Renal pelvis (tissue), 12 donors: ENCODE measurements at places on chromosomes 3 and 15.

DNA sequence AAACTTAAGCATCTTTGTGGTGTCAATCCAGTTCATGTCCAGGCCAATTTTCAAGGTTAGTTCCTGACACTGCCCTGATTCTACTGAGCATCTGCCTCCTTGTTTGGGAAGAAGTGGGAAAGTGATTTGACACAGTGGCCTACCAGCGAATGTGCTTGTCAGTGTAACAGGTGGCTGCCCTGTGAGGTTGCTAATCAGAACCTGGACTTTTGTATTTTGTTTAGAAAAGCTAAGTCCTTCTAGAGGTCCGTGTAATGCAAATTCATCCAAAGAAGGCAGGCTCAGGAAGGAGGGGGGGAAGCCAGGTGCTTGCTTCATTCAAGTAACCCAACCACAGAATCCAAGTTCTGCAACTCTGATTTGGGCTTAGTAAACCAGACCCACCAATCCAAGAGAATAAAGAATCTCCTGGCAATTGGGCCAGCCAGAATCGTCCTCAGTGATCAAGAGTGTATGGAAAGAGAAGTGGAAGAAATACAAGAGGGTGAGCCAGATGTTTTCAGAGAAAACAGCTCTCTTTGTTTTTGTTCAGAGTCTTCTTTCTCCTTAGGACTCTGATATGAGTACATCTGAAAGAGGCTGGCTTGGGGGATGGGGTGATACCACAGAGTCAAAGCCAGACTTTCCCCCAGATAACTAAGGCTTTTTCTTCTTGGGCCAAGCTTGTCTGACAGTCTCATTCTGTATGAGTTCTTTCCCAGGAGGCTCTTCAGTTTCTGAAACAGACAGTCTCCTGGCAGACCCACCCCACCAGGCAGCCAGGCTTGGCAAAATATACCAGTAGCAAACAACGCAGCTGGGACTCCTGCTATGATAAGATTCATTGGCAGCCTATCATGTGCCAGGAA, 508.9 kb upstream of the TBL1XR1 start:
- no peak for DNase-seq

DNA sequence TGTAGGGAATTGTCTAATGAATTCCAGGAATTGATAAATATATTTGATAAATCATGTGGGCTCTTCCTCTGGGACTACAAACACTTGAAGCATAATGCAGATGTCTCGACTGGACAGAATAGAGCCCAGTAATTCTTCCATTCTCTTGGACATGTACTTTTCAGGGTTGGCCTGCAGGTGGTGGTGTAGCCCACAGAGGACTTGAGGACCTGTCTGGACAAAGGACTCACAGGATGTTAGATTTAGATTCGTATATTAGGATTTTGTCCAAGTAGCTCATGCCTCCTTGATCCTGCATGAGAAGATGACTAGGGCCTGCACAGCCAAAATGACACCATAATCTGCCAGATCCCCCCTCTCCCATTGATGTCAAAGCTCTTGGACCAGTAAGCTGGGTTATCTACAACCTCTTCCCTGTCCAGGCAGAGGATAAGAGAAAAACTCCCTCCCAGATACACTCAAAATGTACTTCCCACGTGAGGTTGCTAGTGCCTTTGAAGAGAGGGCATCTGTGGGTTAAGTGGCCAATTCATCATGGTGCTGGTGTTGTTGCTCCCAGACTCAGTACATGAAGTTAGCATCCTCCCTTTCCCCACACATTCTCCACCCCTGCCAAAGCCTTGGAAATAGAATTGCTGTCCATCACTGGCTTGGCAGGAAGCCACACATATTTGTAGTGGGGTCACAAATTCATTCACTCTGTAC, 88.6 kb upstream of the ZNF280D start:
- peak; percentile 53 for DNase-seq

- no peak for DNase-seq
Observed at GRCh38 chr3:79973482-79973881, 205.7 kb upstream of the ROBO1 start.

- no peak for DNase-seq
Observed at GRCh38 chr3:130671545-130672312, 74.9 kb downstream of the PIK3R4 start.

DNA sequence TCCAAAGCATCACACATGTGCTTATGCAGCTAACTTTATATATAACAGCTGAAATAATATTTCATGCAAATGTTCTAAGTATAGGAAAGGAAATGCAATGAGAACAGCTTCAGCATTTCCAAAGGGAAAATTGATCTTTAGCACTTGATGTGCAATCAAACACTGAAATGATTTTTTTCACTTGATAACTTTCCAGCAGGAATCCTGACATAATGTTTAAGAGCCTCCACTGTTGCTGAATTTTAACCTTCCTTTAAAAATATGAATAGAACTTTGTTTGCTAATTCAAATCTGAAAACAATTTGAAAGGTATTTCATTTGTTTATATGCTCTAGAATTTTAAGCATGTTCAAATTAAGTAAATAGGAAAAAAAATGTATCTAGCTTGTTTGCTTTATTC, 96.9 kb upstream of the STRIT1 start:
- no peak for DNase-seq

- no peak for DNase-seq
Observed at GRCh38 chr3:171933441-171933840, 90.3 kb downstream of the TMEM212 start.

DNA sequence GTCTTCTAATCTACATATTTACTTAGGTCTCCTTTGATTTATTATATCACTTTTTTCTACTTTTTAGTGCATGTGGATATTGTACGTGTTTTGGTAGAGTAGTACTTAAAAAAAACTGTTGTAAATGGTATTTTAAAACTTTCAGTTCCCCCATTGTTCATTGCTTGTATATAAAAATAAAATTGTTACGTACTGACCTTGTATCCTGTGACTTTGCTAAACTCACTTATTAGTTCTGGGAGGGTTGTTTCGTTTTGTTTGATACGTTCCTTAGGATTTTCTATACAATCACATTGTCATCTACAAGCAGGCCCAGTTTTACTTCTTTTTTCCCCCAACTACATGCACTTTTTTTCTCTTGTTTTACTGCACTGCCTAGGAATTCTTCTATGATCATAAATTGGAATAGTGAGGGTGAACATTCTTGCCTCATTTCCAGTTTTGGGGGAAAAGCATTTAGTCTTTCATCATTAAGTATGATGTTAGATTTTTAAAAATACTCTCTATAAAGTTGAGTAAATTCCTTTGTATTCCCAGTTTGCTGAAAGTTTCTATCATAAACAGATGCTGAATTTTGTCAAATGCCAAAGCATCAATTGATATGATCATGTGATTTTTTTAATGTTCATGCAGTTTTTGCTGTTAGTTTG, 33.5 kb upstream of the ACKR4 start:
- no peak for DNase-seq

DNA sequence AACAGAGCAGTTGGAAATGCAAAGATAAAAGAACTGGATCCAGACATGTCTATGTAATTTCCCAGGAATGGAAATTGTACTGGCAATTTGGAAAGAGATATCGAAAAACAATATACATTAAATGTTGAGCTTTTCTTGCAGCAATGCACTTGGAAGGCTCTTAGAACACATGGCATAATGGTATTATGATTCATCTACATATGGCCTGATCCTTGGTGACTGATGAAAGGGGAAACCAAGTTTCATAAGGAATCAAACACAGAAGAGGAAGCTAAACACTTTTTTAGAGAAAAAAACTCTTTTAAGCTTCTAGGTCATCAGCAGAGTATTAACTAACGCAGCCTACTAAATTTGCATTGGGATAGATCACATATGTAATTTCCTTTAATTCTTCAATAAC, 12.4 kb upstream of the GREM1 start:
- no peak for DNase-seq

- DNase-seq = no peak
Observed at GRCh38 chr15:44298878-44299277, 10.4 kb downstream of the GOLM2 start.

DNA sequence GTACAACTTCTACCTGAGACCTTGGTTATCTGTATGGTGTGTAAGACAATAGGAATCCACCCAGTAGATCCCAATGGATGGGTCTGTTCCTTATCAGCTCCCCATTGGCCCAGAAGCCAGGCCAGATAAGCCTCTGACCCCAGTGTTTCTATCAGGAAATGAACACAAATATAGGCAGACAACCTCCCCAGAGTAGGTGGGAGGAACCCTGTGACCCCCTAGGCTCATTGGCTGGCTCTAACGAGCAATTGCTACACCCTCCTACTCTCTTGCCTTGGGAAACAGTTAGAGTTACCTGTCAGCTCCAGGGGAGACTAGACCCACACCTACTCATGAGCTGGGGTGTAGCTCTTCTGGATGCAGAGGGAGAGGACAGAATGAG, 299.9 kb downstream of the UACA start:
- no peak for DNase-seq

GRCh38 chr3:185770109-185770508, 54.7 kb downstream of the IGF2BP2 start:
- DNase-seq = no peak

DNA sequence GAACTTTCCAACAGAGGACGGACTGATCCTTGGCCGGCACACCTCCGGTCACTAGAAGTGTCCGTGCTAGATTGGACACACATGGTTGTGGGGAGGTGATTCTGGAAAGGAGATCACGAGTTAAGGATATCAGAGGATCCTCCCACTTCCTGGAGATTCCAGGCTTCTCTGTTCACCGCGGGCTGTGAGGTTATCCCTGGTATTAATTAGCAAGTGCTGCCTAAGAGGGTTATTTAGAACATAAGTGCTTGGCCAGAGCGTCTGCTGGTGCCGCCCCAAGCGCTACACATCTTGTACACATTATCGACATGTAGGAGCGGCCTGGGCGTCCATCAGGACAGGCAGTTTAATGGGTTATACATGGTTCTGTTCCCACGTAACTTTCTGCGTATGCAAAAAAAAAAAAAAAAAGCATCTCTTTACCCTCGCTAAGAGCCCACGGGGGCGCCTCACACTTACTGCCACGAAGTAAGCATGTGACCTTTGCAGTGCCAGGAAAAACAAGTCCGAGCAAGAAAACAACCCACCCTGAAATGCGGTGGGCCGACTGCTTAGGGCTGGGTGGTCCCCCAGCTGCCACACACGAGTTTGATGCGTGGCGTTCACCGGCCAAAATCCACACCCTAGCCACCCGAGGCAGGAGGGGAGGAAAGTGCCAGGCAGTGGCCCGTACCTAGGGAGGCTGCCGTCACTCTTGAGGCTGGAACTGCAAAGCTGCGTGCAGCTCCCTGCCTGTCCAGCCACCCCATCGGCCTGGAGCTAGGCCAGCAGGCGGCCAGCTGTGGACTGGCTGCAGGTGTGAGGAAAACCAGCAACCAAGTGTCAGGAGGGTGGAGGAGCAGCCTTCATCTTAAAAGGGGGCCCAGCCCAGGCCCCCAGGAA, 78.0 kb downstream of the CPN2 start:
- DNase-seq = no peak

- DNase-seq = no peak
Observed at GRCh38 chr15:58019503-58020376, 45.8 kb downstream of the ALDH1A2 start.

- no peak for DNase-seq
Observed at GRCh38 chr3:195133013-195133412, 137.9 kb downstream of the XXYLT1 start.

- DNase-seq = no peak
Observed at GRCh38 chr3:124812291-124813265, 74.6 kb downstream of the ITGB5 start.

GRCh38 chr3:11288786-11289637, 16.8 kb downstream of the ATG7 start:
- no peak for DNase-seq

DNA sequence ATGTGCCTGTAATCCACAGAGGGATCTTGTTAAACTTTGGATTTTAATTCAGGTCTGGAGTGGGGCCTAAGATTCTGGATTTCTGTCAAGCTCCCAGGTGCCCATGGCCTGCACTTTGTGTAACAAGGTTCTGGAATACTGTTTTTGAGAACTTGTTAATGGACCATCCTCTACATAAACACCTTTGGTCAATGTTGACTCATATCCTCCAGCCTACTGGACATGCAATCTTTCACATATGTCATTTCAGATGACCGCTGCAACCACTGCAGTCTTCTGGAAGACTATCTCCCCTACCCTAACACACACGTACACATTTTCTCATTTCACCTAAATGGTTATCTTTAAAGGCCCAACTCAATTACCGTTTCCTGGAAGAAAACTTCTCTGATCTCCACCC, 302.1 kb upstream of the TPRG1 start:
- no peak for DNase-seq

DNA sequence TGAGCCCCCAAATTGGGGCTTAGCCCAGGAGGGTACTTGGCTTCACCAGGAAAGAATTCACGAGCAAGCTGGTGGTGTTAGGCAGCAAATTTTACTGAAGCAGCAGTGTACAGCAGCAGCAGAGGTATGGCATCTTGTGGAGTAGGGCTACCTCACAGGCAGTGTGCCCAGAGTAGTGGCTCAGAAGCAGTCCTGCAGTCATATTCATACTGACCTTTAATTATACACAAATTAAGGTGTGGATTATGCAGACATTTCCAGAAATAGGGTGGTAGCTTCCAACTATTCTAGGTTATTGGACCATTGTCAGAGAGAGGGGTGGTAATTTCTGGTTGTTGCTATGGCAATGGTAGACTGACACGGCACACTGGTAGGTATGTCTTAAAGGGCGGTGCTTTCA, 20.7 kb upstream of the CADPS start:
- no peak for DNase-seq

- no peak for DNase-seq
Observed at GRCh38 chr3:156586905-156587759, 32.2 kb upstream of the SSR3 start.

DNA sequence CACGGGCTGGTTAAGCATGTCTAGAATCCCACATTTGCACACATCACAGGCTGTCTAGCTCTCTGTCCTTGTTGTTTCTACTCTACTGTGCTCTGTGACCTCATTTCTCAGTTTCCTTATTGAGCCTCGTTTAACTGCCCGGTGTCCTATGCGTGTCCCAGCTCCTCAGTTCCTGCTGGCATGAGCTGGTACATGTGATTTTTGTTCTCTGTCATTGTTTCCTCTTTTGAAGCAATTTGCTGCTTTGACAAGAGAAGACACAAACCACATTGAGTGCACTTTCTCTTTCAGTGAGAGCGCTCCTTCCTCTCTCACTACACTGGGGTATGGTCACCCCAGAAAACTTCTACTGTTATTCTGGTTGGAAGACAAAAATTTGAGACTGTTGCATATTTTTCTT, 563.5 kb downstream of the PDCD6IP start:
- DNase-seq = no peak

- no peak for DNase-seq
Observed at GRCh38 chr15:58403581-58403980, 28.2 kb upstream of the LIPC start.

DNA sequence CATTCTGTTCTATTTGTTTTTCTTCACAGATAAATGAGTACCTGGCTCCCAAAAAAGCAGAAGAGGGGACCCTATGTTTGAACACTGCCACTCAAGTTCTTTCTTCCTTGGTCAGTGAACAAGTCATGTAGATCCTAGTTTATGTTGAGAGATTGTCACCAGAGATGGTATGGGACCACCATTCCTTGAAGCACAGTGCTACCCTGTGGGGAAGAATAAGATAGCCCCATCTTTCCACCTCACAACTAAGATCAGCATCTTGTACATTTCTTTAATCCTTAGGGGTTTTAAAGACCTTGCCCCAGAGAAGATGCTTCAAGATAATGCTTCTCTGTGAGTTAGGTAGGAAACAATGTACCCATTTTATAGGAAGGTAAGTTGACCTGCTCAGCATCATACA, 233.5 kb upstream of the WNT5A start:
- DNase-seq = no peak

- no peak for DNase-seq
Observed at GRCh38 chr3:141111364-141112155, 60.4 kb downstream of the SPSB4 start.

GRCh38 chr3:72322264-72322976, 525.8 kb downstream of the SHQ1 start:
- no peak for DNase-seq

GRCh38 chr3:127068111-127068810, 85.3 kb downstream of the PLXNA1 start:
- no peak for DNase-seq
